ENCODE measurements at places on chromosomes 5 and 9.

DNA sequence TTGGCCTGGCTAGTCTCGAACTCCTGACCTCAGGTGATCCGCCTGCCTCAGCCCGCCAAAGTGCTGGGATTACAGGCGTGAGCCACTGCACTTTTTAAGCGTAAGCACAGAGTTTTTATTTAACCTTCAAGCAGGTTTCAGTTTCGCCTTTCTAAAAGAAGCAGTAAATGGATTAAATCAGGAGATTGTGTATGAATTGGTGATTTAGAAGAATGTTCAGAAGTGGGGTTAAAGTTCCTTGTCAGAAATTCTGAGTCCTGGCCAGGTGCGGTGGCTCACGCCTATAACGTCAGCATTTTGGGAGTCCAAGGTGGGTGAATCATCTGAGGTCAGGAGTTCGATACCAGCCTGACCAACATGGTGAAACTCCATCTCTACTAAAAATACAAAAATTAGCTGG, 12.2 kb downstream of the HSPA4 start:
- DNase-seq: no peak

DNA sequence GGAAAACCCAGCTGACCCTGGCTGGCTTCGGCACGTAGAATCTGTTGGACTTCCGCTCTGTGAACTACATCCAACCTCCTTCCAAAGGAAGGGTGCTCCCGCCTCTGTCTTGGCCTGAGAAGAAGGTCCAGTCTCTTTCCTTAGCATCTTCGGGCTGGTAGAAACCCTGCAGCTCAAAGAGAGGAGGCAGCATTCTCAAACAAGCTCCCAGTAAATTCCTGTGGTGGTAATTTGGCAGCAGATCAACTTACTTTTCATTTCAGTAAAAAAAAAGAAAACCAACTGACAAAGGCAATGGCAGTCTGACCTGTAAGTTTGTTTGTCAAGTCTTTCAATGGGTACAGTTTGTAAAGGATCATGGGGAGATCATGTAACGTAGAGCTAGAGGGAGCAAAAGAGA, 176.7 kb downstream of the MED10 start:
- DNase-seq: no peak

DNA sequence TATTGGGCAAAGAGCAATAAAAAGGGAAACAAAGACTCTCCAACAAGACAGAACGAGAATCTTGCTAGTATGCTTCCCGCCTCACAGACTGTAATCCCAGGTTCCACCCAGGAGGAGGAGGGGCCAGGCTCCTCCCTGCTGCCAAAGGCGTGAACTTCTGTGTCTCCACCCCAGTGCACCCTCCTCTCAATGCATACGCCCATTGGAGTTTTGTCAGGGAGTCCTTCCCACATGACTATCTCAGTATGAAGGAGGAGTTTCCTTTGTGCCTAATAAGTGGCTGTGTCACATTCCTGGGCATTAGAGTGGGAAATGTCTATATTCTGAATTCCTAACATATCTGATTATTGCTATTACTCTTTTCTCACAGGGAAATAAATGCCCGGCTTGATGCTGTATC, 106.4 kb upstream of the DHFR start:
- DNase-seq: no peak

GRCh38 chr9:132006677-132007370, 72.8 kb downstream of the MED27 start:
- DNase-seq: peak; percentile 21

DNA sequence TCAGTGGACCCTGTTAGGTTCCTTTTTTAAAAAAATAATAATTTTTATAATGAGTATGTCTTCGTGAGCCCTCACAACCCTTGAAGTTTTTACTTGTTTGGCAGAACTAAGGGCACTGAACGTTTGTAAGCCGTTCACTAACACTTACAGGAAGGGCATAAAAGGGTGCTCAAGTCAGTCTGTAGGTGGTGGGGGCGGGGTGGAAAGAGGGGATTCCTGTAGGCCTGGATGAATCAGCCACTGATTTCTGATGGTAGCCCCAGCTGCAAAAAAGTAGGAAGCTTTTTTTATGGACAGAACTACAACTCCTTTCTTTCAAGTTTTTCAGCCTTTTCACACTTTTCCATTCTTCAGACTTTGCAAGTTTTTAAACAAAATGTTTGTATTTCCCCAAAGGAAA, 35.8 kb downstream of the PIK3R1 start:
- peak; percentile 51 for DNase-seq

- no peak for DNase-seq
Measured at GRCh38 chr9:134264169-134264568, 62.1 kb upstream of the RXRA start.

DNA sequence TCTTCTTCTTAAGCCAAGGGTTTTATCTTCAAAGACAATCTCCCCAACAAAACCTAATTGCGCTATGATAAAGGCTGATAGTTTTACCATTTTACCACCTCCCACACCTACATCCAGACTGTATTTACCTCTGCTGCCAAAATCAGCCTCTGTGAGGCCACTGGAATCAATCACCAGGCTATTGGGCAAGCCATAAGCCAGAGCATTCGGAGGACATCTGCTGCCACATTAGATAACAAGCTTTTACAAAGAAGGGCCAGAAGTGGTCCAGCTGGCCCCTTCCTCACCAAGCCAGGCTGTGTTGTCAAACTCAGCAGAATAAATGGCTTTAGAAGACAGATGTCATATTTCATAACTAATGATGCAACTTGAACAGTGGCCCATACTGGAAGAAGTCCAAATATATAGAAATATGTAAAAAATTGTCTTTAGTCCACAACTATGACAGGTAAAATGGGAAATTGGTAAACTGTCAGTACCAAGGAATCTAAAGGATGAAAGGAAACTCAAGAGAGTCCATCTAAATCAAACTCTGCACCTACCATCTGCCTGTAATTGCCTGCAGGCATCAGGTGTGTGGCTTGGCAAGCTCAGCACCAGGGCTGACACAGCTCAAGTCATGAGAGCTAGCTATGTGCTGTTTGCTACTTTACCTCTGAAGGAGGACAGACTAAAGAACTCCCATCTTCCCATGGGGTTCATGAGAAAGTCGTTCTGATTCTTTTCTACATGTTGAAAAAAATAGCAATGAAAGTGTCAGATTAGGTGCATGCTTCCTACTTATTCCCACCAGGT, 16.1 kb downstream of the SLC45A2 start:
- DNase-seq: no peak

DNA sequence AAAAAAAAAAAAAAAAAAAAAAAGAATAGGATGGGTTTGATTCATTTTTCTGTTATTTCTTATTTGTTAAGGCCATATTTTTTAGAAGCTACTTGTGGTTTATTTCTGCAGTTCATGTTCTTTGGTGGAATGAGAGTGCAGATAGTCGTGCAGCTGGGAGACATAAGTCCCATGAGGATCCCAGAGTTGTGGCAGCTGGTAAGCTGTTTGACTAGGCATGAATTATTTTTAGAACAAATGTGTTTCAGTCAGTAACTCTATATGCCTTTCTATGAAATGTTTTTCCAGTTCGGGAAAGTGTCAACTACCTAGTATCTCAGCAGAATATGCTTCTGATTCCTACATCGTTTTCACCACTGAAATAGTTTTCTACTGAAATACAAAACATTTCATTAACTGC, 5.0 kb upstream of the NIPSNAP3B start:
- no peak for DNase-seq

- DNase-seq: no peak
Measured at GRCh38 chr9:111529787-111530186, 4.8 kb downstream of the ZNF483 start.

DNA sequence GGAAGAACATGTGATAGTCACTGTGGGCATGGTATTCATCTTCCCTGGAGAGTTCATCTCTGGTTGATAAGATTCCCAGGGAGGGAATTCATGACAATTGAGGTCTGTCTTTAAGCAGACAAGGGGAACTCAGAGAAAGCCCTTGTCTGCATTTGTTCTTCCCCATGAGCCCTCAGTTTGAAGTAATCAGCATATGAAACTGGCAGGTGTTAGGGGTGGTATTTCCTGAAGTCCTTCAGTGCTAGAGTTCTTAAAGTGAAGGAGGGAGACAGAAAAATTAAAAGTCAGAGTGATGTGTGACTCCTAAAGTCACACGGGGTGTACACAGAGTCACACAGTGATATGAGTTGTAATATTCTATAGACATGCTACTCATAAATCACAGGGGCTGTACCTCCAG, 60.6 kb upstream of the SYK start:
- no peak for DNase-seq

DNA sequence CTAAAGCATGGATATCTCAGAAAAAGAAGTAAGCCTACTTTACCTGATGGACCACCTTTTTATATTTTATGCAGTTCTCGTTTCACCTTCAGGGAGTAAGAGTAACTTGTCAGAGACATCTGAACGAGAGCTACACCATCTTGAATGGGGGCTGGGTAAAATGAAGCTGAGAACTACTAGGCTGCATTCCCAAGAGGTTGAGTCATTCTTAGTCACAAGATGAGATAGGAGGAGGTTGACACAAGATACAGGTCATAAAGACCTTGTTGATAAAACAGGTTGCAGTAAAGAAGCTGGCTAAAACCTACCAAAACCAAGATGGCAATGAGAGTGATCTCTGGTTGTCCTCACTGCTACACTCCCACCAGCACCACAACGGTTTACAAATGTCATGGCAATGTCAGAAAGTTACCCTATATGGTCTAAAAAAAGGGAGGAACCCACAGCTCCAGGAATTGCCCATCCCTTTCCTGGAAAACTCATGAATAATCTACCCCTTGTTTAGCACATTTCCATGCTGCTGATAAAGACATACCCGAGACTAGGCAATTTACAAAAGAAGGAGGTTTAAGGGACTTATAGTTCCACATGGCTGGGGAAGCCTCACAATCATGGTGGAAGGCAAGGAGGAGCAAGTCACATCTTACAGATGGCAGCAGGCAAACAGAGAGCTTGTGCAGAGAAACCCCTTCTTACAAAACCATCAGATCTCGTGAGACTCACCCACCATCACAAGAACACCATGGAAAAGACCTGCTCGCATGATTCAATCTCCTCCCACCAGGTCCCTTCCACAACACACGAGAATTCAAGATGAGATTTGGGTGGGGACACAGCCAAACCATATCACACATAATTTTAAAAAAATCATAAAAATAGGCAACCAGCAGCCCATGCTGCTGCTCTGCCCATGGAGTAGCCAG, 62.5 kb downstream of the GIN1 start:
- no peak for DNase-seq

Measured in activated T-cell treated with anti-CD3 and anti-CD28 coated beads for 24 hours (primary cell).